ENCODE measurements at places on chromosomes 12 and 14.

DNA sequence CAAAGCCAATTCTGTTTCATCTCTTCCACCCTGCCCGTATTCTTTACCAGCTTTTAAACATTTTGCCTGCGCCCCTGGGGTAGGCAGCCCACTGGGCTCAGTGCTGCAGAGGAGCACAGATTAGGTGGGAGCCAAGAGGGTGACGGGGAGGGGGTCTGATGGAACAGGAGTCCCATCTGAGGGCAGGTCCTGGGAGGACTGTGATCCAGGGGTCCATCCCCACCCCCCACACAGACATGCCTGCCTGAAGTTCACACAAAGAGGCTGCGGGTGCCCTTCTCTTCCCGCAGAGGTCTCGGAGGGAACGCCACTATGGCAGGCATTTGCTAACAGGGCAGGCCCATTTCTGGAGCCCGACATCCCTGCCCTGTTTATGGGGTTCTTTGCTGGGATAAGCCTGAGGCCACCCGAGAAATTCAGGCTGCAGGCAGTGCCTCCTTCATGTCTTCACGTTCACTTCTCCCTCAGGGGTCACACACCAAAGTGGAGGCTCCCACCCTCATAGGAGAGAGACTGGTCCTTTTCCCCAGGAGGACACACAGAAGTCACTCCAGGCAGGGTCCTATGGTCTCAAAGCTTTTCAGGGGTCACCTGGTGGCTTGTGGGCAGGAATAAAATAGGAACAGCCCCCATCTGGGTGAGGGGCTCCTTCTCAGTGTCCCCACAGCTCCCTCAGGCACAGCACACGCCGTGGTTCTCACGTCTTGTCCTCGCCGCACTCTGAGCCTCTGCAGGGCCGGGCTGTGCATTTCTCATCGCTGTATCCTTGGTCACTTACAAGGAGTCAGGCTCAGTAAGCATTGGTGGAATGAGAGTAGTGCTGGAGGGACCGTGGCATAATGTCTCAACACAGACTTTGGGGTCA is 12.9 kb downstream of the VASH1 start:
- DNase-seq = no peak

GRCh38 chr12:93595351-93595750 is 22.9 kb downstream of the SOCS2 start:
- no peak for DNase-seq

DNA sequence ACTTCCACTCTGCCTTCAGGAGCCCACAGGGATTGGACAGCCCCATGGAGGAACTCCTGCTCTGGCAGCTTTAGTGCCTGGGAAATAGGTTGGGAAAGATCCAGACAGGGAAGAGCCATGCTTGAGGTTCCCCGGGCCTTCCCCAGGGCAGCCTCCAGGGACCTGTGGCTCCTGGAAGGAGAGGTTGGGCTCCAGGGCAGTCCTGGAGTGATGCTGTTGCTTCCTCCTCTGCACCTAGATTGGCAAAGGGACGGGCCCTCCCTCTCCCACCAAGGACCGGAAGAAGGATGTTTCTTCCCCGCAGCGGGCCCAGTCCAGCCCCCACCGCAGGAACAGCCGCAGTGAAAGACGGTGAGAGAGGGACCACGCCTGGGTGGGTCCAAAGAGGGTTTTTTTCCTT is 16.5 kb downstream of the VASH1 start:
- no peak for DNase-seq

DNA sequence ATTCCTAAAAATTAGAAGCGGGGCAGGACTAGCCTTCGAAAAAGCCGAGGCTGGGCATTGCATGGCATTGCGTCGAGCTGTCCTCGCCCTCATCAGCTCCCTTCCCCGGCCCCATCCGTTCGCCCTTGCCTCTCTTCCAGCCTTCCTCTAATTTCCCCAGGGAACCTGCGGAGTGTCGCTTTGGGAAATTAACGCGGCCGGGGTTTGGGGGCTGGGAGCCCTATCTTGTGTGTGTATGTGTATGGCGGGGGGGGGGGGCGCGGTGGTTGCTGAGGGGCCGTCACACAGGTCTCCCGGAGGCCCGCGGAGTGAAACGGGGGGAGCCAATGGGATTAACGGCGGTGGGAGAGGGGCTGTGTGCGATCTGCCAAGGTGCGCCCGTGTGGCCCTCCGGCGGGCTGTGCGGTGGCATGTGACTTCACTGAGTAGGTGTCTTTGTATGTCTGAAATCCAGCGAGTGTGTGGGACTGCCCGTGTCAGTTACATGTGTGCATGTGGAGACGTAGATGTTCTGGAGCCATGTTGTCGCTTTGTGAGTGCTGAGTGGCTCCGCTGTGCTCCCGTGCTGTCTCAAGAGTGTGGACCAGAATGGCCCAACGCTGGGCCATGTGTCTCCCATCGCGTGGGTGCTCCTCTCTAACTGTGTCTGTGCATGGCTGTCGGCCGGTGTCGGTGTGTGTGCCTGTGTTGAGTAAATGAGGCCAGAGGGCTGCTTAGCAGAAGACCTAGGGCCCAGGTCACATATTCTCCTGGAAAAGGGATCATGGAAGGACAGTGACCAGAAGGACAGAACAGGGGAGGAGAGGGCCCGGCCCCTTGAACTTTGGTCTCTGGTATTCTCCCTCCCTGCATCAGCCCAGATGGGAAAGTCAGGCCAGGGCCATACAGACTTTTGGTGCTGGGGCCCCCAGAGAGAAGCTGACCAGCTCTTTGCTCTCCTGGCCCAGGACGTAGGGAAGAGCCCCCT is 1.5 kb downstream of the PTMS start:
- DNase-seq = no peak

- DNase-seq = no peak
Observed at GRCh38 chr12:38538319-38538718, 221.7 kb downstream of the ALG10B start.

DNA sequence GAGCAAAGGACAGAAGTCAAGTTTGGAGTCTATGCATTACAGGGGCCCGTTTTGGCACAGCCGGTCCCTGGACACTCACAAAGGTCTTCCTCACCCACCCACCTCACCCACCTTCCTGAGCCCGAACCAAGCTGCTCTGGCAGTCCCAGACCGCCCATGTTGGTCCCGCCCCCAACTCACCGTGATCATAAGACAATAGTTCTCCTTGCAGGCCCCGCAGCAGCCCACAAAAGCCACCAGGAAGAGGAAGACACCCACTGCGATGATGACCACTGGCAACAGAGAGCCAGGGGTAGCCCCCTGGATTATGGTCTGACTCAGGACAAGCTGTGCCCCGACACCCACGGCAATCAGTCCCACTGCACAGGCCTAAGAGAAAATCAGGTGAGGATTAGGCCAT is 1.8 kb downstream of the CD63 start:
- no peak for DNase-seq

DNA sequence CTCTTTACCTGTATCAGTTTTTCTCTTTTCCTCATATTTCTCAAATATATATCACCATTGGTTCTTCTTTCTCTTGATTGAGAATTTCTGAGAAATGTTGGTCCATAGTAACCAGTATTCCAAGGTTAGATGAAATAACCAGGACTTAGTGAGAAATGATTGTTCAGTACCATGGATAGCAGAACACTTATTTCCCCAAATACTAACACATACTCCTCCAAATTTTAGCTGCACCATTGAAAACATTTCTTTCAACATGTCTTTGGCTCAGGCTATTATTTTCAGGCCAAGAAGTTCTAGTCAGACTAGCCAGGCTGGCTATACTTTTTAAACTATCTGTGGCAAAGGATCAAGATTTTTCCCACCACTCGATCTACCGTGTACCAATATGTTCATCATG is 113.3 kb downstream of the PTPRO start:
- no peak for DNase-seq

GRCh38 chr12:86148612-86149011 is 107.6 kb downstream of the MGAT4C start:
- DNase-seq = no peak

DNA sequence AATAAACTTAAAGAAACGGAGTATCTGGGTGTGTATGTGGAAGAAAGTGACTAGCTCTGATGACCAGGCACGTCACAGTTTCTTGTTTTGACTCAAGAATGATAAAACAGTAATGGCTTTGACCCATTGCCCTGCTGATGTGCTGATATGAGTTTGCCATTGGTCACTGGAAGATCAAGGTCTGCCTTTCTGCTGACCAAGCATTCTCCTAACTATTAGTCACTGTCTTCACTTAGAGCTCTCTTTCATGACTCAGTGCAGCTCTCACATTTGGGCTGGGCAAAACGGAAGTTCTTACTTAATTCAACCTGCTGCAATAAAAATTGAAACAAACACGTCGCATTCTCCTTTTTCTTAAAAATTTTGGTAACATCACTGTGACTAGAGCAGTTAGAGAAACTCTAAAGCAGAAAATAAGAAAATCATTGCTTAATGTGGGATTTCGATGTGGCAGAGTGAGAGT is 366.7 kb downstream of the BTG1 start:
- peak; percentile 50 for DNase-seq

DNA sequence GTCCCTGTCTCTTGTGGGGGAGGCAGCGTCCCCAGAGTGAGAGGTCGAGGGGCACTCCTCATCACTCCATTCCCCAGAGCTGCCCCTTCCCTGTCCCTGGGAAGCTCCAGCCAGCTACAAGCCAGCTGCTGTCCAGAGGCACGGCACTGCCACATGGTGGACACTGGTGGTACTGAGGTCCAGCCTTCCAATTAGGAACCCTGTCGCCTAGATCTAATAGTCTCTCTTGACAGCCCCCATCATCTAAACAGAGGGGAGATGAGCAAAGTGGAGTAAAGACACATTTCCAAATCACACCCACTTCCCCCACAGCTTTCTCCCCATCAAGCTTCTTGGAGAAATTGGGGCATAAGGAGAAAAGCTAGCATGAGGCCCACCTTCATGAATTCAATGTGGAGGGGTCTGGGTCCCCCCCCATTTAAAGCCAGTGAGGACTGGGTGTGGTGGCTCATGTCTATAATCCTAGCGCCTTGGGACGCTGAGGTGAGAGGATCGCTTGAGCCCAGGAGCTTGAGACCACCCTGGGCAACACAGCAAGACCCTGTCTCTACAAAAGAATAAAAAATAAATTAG is 2.1 kb upstream of the INHBE start:
- DNase-seq = peak; percentile 74

GRCh38 chr14:53432378-53432802 is 279.3 kb upstream of the DDHD1 start:
- DNase-seq = peak; percentile 21

- no peak for DNase-seq
Observed at GRCh38 chr14:100435459-100435858, 112.3 kb downstream of the SLC25A47 start.

DNA sequence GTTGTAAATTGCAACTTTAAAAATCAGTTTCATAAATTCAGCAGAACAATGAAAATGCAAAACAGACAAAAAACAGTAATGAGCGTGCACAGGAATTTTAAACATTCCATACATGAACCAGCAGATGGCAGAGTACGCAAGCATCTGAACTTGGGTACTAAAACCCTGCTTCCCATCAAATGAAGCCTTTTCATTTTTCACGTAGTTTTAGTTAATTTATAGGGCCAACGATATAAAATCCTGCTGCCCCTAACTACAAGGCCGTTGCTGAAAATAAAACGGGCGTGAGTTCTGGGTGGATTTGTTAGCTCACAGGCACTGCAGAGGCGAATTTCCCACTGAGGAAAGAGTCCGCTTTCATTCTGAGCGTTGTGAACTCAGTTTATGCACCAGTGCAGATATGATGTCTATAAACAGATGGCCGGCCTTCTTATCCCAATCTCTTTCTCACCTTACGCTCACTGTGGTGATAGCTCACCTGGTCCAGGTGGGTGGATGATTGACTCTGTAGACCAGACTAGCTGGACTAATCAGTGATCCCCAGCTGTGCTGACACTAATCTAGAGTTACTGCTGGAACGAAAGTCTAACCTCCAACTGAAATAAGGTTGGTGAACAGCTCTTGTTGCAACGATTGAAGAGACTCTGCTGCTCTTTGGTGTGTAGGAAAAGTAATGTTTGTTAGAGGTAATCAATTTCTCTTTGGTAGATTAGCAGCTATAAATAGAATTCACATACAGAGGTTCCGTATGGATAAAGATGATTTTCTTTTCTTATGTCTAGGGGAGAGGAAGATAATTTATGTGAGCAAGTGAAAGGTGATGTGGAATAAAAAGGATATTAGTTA is 89.2 kb downstream of the PDZRN4 start:
- peak; percentile 28 for DNase-seq

- DNase-seq = no peak
Observed at GRCh38 chr12:98754095-98754494, 109.0 kb downstream of the APAF1 start.

GRCh38 chr12:123634142-123634561 is 523 bp downstream of the GTF2H3 start:
- DNase-seq = no peak

- DNase-seq = peak; percentile 58
Observed at GRCh38 chr14:106843951-106844483, 1317.6 kb downstream of the TMEM121 start.

DNA sequence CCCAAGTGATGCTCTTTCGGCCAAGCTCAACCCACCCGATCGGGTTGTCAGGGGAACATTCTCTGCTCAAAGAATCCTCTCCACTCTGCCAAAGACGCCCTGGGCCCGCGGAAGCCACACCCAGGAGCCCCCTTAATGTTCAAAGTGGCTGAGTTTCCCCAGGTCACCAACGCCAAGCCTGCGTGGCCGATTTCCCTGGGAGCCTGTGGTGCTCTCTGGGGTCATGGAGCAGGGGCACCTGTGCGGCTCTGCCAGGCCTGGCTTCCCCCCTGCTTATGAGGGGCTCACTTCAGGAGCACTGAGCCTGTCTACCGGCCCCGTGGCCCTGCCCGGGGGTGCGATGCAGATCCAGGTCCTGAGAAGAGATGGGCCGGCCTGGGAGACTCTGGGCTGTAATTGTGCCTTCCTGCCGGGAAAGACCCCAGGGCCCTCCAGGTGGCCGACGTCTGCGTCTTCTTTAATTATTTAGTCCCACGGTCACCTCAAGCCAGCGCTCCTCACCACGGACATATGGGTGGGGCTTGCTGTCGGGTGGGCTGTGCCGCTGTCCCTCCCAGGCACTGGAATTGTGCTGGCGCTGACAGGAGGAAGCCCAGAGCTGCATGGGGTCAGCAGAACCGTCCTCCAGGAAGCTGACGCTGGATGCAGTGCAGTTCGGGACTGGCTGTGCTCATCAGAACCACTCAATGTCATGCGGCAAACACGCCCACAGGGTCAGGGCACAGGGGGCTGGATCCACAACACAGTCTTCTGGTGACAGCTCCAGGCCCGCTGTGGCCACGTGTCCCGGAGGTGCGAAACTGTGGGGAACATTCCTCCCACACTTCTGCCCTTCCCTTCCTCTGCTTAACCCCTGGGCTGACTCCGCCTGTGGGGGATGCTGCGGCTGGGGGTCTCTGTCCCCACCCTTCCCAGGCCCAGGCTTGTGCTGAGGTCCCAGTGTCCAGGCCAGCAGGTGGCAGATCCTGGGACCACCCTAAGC is 267.6 kb upstream of the SFSWAP start:
- no peak for DNase-seq

GRCh38 chr14:103105580-103106150 is 11.1 kb downstream of the EXOC3L4 start:
- DNase-seq = peak; percentile 51
